ENCODE measurements at places on chromosomes 6 and 20.
A peak's percentile ranks its signal among the peaks of the same experiment; 100 is the strongest.

GRCh38 chr6:86595641-86596040, 341.7 kb upstream of the HTR1E start:
- DNase-seq: no peak

GRCh38 chr20:44019638-44020335, 105.1 kb downstream of the TOX2 start:
- no peak for DNase-seq

DNA sequence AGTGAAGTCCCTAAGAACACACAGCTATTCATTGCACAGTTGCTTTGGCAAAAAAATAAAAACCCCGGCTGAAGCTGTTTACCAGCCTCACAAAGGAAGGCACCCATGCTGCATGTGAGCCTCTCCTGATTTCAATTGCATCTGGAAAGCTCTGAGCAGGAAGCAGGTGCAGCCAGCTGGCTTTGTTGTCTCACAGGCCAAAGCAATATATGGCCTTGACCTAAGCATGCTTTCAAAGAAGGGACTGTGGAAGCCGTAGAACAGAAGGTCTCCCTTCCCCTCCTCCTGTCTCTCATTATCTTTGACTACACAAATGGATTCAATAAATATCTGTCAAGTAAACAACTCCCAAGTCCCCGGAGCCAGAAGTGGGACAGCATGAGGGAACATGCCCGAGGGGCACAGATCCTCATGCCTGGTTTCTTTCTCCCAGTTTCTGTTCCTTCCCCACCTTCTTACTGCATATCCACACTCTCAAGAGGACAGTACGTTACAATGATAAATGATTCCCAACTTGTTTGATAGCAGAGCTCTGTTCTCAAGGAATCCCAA, 57.2 kb upstream of the PCSK2 start:
- no peak for DNase-seq

DNA sequence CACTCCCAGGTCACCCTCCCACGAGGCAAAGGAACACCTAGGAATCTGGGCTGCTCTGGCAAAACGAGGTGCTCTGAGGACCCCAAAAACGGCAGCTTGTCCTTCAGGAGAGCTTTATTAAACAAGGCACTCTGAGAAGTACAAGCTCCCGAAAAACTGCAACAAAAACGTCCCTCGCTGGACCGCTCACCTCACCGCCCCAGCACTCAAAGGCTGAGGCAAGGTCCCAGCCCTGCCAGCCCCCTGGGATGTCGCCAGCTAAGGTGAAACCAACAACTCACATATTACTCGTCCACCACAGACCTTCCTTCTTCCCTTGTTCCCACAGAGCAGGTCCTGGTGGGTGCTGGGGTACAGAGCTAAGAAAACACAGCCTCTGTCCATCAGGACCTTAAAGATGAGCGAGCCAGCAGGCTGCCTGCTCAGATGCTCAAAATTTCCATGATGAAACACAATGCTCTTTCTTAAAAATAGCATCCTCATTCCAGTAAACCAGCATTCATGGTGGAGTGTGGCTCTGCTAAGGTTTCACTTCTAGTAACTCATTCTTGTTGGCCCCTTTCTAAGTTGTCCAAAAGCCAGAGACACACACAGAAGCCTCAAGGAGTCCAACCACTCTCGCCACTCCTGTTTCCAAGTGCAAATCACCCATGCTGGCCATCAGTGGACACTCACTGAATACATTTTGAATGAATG, 35.9 kb downstream of the ATP9A start:
- no peak for DNase-seq

DNA sequence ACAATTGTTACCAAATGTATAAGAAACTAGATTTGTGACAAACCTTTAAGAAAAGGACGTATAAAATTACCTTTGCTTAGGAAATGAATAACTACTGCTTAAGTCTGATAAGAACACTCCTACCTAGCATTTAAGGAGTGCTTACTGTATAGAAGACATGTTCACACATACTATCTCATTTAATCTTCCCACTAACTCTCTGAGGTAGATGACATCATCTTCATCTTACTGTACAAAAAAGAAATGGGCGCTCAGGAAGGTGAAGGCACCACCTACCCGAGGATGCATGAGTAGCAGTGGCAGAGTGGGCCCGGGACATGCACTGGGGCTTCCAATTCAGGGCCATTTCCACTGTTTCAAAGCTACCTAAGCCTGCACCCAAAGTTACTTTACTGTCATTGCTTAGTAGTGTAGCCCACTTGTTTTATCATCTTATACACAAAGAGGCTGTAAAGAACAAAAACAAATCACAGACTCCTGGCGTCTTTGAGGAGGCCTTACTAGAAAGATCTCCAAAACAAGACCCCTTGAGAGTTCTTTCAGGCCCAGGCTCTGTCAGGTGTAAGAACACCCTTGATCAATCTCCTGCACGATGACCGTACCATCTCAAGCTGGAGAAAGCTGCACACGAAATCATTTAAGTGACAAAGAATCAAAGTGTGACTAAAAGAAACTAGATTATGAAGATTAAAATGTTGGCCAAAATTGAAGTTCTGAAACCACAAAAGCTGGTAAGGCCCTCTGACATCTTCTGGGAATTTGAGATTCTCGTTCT, 128.0 kb downstream of the INSM1 start:
- DNase-seq: no peak

GRCh38 chr20:33211817-33212424, 5.2 kb upstream of the BPIFA3 start:
- peak; percentile 23 for DNase-seq

DNA sequence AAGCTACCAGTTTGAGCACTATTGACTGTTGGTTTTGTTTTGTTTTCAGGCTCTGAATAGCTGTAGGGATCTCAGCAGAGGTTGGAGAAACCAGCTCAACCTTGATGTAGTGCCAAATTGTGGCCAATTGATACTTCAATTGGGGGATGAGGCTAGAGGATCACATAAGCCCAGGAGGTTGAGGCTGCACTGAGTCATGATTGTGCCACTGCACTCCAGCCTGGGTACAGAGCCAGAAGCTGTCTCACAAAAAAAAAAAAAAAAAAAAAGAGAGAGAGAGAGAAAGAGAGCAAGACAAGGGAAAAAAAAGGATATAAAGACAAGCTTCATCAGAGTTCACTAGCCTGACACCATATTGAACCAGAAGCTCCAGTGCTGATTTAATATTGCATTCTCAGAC, 702.1 kb downstream of the FRK start:
- no peak for DNase-seq

- DNase-seq: no peak
Measured at GRCh38 chr6:88561034-88561953, 395.1 kb upstream of the CNR1 start.

DNA sequence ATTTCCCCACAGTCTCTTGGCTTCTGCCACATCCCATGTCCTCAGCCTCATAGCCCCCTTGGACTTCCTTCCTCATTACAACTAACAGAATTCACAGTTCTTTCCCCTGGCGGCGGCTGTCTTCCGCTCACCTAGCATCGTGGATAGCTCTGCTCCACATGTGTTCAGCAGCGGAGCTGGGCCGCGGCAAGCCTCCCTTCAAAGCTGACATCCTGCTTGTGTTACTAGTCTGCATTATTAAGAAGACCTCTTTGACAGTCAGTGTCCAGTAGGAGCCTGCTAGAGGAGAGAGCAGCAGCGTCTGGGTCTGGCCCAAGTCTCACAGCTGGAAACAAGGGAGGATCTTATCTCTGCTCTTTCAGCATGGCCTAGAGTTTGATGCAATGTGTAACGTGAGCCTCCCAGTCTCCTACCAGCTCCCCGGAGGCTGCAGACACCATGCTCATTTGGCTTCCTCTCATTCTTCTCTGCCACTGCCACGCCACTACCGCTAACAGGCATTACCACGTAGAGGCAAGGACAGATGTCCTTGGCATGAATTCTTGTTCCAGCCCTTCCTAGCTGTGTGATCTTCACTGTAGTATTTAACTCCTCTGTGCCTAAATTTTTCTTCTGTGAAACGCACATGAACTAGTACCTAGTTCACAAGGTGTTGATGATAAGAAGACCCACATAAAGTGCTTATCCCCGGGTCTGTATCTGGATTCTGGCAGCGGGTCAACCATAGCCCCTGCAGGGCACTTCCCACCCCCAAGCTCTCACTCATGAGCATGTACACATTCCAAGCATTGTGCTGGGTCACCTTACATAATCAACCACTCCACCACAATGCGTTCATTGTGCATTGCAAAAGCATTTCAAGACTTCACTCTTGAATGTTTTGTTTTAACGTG, 107.1 kb upstream of the BACH2 start:
- no peak for DNase-seq

GRCh38 chr6:96926425-96926824, 1.9 kb downstream of the KLHL32 start:
- DNase-seq: no peak

GRCh38 chr6:48978016-48978415, 485.0 kb downstream of the MMUT start:
- no peak for DNase-seq

DNA sequence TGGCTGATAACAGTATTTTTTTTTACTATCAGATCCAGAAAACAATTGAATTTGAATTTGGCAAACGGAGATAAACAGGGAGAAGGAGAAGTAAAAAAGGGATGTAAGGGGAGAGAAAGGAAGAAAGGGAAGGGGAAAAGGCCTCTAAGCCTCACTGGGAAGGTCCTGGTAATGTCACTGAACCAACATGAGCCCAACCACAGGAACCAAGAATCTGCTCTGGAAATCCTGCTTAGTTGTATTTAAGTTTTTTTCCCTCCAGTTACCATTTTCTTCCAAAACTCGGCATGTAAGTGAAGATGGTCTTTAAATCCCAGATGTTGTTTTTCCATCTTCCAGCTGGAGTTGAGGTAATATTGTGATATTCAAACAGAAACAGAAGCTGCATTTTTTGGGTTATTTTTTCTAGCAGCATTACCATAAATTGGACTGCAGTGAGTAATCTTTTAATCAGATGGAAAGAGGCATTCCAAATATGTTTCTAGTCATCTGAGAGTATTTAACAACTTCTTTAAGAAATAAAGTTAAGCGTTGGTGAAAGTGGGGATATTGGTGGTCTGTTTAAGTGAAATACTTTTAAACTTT, 91.1 kb downstream of the TXNDC5 start:
- DNase-seq: no peak

GRCh38 chr20:53595018-53595378, 1.4 kb upstream of the ZNF217 start:
- DNase-seq: no peak

GRCh38 chr6:52667572-52667971, 3.3 kb upstream of the TMEM14A start:
- DNase-seq: no peak

DNA sequence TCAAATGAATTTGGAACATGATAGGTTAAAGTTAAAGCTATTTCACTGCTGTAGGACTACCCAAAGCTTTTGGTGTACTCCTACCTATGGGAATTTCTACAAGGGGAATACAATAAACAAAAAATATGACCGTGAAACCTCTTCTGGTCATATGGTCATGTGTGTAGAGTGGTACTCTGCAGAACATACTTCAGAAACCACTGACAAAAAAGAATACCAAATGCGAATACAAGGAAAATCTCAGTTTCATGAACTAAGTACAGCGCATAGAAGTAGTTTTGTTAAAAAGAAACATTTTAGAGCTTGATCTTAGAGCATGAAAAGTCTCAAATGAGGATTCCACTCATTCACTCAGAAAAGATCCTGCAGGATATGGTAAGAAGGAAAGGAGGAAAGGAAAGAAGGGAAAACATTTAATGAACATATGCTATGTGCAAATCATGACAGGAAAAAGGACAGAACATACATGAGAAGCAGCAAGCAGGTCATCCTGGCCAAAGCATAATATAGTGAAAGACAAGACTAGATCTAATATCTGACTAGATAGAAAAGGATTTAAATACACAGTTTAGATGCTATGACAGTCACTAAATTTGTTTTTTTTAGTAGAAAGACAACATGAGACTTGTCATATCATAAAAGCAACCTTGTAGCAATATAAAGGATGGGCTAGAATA, 36.5 kb downstream of the SNX14 start:
- DNase-seq: no peak

GRCh38 chr20:36499723-36500501, 41.4 kb upstream of the MYL9 start:
- DNase-seq: no peak

GRCh38 chr6:169575365-169575764, 126.5 kb downstream of the WDR27 start:
- DNase-seq: no peak

- DNase-seq: no peak
Measured at GRCh38 chr20:23647346-23647745, 9.6 kb upstream of the CST3 start.

GRCh38 chr6:133966654-133967329, 13.8 kb downstream of the TBPL1 start:
- no peak for DNase-seq

GRCh38 chr6:41940759-41941279, 789 bp downstream of the CCND3 start:
- DNase-seq: peak; percentile 65

GRCh38 chr20:50141811-50142561, 11.5 kb downstream of the PEDS1 start:
- no peak for DNase-seq

DNA sequence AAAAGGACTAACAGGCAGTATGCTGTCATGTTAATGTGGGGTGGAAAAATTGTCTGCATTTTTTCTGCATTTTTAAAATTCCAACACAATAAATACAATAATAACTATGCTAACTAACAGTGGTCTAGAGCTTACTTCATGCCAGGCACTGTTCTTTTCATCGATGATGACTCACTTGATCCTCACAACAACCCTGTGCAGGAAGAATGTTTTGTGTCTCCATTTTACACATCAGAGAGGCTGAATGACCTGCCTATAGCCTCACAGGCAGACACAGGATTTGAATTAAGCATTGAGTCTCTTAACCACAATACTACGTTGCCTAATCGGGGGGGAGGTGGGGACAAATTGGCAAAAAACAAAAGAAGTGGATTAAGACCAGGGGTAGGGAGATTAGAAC, 26.9 kb upstream of the FANCE start:
- DNase-seq: no peak

- no peak for DNase-seq
Measured at GRCh38 chr6:66054967-66055366, 347.9 kb upstream of the EYS start.

- no peak for DNase-seq
Measured at GRCh38 chr6:36478051-36478526, 35.3 kb downstream of the KCTD20 start.

GRCh38 chr6:50608421-50608820, 104.9 kb upstream of the TFAP2D start:
- DNase-seq: no peak

DNA sequence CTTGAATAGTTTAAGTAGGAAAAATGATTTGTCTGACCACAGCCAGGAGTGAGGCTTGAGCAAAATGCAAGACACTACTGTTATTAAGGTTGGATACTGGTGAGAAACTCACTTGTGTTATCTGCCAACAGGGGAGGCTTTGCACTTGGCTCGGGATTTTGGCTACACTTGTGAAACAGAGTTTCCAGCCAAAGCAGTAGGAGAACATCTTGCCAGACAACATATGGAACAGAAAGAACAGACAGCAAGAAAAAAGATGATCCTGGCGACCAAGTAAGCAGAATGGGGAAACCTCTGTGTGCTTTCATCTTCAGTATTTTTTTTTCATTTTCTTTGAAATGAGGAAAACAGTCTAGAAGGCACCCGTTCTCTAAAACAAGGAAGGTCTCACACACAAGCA, 31.6 kb downstream of the TFAP2D start:
- DNase-seq: no peak

GRCh38 chr6:106637051-106637716, 7.8 kb downstream of the QRSL1 start:
- no peak for DNase-seq
